Activated CD4-positive, CD25-positive, alpha-beta regulatory T cell (primary cell): ENCODE measurements at places on chromosomes 5 and 9.

DNA sequence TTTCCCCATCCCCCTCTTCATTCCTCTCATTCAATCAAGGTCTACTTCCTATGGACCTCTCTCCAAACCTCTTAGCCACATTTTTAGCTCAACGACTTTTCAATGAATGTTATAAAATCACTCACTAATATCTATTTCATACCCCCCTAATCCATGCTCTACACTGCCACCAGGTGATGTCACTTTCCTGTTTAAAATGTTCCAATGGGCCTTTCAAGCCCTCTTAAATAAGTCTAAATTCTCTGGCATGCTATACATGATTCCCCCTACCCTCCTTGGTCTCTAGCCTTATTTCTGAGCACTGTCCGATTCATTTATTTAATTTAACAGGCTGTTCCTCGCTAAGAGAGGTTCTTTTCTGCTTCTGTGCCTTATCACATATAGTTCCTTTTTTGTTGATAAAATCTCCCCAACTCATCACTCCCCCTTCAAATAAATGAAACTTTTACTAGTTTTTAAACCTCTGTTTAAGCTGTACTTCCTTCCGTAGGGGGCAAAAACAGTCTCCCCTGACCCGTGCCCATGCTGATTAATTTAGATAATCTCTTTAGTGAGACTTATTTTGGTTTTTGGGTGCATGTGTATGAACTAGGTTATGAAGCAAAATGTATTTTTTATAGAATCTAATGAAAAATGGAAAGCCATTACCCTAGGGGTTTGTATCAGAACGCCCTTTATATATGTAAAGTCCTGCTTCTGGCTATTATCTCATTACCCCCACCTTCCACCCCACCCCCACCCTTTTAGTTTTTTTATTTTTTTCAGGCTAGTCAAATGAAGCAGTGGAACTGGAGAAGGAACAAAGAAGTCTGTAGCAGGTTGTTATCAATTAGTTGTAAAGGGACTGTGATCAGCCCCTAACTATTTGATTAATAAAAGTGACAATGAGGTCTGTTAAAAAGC is 9.0 kb downstream of the ABHD17B start:
- DNase-seq = no peak

- no peak for DNase-seq
Observed at GRCh38 chr9:75539523-75539922, 350.9 kb upstream of the PCSK5 start.

GRCh38 chr5:31617867-31618266 is 21.1 kb upstream of the PDZD2 start:
- no peak for DNase-seq

DNA sequence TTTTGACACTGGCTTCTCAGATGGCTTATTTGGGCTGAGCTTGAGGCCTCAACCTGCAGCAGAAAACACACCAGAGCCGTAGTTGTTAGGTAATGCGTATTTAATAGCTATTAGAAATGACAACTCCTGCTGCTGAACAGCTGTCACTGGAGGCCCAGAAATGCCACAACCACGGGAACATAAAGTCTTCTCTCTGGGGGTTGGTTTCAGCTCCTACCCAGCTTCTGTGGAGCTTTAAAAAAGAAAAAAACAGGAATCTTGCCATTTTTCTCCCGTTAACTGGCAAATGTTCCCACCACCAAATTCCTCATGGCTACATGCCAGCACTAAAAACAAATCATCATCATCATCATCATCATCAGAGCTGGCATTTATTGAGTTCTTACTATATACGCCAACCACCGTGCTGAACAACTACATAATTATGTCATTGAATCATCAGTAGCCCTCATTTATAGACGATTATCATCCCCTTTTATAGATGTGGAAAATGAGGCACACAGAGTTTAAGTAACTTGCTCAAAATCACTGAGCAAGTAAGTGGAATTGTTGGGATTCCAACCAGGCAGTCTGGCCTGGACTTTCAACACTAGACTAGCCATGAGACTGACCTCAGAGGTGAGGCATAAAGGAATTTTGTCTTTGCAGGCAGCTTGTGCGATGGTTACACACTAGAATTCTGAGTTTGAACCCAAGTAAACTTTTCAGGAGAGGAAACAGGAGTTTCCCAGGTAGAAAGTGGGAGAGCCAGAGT is 185.3 kb upstream of the WWC1 start:
- no peak for DNase-seq

DNA sequence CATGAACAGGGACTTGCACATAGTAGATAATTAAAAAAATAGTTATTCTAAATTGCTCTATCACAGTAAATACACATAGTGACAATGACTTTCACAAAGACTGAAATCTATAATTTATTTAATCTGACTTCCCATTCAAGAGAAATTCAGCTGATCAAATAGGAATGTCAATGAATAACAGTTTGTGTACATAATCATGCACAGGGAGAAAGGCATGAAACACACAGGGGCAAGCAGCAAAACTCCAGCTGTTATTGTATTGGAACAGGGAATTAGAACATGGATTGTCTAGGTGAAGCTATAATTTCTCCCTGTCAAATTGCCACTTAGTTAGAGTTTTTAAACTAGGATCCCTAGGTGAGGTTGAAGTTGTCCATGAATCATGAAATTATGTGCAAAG is 99.9 kb downstream of the HCN1 start:
- DNase-seq = no peak

GRCh38 chr9:16735001-16735400 is 135.5 kb downstream of the BNC2 start:
- no peak for DNase-seq

DNA sequence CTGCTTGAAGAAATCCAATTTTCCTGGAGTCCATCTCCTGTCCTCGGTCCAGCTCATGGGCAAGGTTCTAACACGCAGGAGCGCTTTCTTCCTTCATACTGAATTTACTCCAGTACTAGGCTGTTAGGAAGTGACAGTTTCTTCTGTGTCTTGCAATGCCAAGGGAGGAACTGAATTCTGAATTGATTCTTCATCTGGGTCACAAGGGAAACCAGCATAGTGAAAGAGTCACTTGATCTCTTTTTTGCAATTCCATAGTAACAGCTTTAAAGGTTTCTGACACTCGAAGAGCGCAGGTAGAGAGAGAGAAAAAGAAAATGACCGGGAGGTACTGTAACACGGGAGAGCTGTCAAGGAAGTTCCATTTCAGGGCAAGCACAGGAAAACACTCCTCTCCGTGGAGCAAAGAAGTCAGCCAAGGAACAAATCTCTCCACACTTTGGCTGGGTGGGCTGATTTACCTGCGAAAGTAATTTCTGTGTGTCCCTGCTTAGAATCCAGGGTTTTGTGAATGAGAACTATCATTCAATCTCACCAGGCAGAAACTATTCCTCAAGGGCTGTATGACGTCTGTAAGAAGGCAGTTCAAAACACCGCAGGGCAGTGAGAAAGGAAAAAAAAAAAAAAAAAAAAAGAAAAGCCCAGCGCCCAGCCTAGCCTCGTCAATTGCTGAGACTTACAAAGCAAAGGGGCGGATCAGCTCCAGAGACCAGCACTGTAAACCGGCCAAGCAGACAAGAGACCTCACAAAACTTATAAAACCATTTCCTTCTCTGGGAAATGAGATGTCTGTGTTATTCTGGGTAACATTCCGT is 617.8 kb downstream of the PDE4D start:
- no peak for DNase-seq

- DNase-seq = no peak
Observed at GRCh38 chr9:35448496-35448895, 41.4 kb upstream of the RUSC2 start.

- DNase-seq = no peak
Observed at GRCh38 chr9:134420281-134420845, 94.1 kb downstream of the RXRA start.

DNA sequence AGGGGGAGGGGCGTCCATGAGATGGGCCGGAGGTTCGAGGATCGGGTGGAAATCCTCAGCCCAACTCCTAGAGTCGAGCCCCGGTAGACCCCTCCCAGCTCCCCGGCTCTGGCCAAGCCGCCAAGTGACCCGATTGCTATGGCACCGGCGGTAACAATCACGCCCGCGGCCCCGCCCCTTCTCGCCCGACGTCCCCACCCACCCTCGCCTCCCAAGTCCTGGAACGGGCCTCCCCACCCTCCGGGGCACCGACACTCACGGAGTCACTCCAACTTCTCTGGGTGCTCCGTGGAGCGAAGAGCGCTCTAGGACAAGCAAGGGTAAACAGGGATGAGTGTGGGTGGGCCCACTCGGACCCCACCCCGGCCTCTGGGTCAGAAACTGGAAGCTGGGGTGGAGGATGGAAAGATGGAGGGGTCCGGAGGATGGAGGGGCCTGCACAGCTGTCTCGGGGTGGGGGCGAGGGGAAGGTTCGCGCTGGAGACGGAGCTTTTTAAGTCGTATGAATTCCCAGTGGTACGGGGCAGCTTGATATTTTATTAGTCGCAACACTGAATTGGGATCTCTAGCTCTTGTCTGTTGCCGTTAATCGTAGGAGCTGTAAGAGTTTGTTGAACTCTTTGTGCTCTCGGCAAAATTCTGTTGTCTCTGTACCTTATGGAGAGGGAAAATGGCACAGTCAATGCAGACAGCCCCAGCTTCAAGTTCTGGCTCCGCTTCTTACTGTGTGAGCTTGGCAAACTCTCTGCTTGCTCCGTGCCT is at the start of gene SPACA9:
Gene SPACA9, plus strand, starts transcription at position 204 of the 762 bp plus-strand sequence. CDS start 5,050 bp downstream, outside the sequence.
- DNase-seq = peak; percentile 12

DNA sequence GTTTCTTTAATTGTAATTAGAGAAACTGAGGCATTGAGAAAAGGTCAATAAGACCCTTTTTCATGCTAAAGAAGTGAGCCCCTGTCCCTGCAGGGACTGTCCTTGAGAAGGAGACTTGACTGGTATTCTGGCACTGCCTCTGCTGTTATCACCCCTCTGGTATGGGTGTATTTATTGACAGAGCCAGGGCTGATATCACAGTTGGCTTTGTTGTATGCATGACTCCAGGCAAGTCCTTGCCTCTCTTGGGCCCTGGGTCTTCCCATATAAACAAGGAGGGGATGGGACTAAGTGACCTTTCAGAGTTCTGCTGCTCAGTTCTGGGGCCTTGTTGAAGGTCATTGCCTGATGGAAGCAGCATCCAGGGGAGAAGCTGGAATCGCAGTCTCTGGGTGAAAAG is 71.8 kb upstream of the PPARGC1B start:
- DNase-seq = no peak

DNA sequence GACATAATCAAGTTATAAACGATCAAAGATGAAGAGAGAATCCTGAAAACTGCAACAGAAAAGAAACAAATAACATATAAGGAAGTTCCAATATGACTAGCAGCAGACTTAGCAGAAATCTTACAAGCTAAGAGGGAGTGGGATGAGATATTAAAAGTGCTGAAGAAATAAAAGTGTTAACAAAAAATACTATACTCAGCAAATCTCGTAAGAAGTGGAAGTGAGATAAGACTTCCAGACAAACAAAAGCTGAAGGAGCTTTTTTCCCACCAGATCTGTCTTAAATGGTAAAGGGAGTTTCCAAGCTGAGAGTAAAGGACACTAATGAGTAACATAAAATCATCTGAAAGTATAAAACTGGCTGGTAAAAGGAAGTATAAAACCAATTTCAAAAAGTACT is 2036.0 kb upstream of the C9orf72 start:
- no peak for DNase-seq

GRCh38 chr9:97045300-97045699 is 6.4 kb upstream of the CTSV start:
- DNase-seq = no peak

- no peak for DNase-seq
Observed at GRCh38 chr9:121505903-121506735, 6.5 kb upstream of the GGTA1 start.

GRCh38 chr5:180166176-180166575 is 42.8 kb downstream of the RASGEF1C start:
- DNase-seq = no peak

DNA sequence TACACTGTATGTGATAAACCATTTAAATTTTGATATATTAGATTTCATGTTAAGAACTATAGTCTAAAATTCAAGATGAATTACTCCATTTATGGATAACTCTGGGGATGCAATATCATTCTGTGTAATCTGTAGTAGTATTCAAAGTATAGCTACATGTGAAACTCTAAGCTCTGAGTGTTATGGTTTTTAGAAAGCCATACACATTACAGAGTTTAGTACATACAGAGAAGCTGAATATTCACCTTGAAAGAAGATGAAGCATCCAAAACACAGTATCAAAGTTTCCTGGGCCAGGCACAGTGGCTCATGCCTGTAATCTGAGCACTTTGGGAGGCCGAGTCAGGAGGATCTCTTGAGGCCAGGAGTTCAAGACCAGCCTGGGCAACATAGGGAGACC is 25.0 kb downstream of the ABHD17B start:
- no peak for DNase-seq

DNA sequence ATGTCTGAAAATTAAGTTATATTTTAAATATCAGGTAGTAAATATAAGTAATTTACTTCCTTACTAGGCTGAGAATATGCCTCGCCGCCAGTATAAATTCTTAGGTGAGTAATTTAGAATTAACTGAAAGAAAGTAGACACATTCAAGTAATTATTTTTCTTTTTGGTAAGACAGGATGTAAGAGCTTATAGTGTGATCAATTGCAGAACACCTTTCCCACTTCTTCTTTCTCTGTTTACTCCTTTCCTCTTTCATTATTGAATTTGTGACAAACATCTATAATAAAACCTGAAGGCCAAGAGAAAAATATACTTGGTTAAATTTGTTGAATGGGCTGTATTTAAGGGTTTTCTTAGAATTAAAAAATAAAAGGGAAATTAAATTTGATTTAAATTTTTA is 195.1 kb upstream of the CDKN2B start:
- DNase-seq = no peak

DNA sequence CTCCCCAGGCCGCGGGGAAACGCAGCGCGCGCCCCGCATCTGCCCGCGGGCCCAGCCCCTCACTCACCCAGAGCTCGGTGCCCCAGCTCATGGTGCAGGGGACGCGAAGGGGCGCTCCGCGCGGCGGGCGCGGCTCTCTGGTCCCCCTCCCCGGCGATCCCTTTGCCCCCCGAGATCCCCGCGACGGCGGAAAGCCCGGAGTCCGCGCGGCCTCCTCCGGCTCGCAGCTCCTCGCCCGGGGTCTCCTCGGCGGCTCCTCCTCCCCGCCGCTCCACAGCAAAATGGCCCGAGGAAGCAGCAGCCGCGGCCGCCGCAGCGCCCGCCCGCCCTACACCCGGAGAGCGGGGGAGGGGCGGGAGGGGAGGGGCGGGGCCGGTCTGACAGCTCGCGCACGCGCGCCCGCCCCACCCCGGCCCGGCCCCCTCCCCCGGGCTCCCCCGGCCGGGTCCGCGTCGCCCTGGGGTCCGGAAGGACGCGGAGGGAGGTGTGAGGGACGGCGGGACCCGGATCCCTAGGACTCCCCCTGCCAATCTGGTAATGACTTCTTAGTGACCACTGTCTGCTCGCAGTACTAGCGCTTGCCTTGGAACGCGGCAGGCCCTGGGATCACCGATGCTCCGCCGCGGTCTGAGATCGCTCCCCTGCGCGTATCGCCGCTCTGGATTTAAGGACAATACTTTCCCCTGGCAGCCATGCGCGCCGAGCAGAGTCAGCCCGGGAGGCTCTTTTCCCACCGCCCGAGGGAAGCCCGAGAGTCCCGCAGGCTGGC is at the start of gene FNBP1:
Gene FNBP1, minus strand, starts transcription at position 305 of the 769 bp plus-strand sequence. Its CDS starts 214 bp downstream, at position 91.
- peak; percentile 80 for DNase-seq

DNA sequence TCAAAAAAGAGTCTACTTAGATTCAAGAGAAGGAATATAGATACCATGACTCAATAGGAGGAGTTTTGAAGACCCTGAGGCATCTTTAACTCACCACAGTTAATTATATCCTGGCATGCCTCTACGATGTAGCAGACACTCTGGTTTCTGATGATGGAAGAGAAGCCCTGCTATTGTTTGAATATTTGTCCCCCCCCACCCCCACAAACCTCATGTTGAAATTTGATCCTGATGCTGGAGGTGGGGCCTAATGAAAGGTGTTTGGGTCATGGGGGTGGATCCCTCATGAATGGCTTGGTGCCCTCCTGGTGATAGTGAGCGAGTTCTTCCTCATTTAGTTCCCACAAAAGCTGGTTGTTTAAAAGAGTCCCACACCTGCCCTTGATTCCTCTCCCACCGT is 147.9 kb upstream of the TBCA start:
- no peak for DNase-seq
